Epithelial cell of proximal tubule (primary cell): ENCODE measurements at places on chromosomes 16 and 17.

DNA sequence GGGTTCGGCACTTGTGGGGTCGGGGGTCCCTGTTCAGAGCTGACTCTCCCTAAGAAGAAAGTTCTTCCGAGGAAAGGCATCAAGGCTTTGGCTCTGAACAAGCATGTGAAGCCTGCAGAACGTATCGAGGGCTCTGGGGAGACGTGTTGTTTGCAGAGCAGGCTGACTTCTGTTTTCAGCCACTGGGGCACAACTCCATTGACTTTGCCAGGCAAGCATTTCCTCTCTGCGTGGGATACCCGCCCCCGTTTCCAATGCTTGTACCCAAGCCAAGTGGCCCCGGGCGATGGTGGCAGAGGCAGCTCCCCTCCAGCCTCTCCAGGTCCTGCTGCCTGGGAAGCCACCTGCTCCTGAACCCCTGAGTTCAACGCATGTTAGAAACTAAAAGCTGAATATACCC lies 255.7 kb downstream of the RBFOX3 start:
- no peak for DNase-seq

GRCh38 chr16:4315186-4316107 lies at the start of gene GLIS2:
Gene GLIS2 (plus strand): TSS chr16:4316067. CDS start chr16:4332281, 16,214 bp downstream.
- no peak for DNase-seq

DNA sequence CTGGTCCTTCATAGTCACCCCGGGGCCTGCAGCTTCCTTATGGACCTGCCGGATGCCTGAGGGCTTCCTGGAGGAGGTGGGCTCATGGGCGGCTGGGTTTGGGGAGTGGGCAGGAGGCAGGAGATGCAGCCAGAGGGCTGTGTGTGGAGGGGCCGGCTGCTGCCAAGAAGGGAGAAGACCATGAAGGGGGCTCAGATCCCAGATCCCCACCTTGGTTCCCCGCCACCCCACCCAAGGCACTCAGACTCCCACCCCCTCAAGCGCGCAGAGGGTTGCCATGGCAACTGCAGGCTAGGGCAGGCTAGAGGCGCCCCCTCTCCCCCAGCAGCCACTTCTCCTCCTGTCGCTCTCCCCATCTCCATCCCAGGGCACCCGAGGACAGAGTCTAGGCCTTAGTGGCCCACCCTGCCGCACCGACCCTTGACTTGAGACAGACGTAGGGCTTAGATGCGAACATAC lies 104.5 kb downstream of the CRLF3 start:
- no peak for DNase-seq

- DNase-seq: no peak
Observed at GRCh38 chr17:63503341-63503705, 19.8 kb upstream of the KCNH6 start.

DNA sequence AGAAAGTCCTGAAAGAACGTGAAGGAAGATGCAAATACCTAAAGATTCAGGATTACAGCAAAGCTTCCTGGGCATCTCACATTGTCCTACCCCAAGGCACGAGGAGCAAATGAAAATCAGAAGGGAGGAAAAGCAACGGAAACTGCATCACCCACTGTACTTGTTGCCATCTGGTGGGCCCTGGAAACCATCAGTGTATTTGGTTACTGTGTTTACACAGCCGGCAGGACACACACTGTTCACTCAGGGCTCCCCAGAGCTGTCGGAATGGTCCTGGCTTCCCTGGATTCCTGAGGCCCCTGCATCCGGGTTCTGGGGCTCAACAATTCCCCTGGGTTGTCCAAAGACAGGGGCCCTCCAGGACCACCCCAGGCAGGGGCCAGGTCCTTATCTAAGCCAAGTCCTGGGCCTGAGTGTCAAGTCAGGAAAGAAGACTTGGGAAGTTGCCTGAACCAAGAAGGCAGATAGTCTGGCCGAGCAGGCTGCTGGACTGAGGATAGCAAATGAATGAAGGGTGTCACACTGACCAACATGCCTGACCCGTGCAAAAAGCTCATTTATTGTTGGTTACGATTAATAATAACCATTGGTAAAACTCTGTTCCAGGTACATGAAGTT lies 52.8 kb downstream of the SOX9 start:
- no peak for DNase-seq
